Renal pelvis (tissue), 12 donors: ENCODE measurements at places on chromosomes 7 and 10.
A peak's percentile ranks its signal among the peaks of the same experiment; 100 is the strongest.

DNA sequence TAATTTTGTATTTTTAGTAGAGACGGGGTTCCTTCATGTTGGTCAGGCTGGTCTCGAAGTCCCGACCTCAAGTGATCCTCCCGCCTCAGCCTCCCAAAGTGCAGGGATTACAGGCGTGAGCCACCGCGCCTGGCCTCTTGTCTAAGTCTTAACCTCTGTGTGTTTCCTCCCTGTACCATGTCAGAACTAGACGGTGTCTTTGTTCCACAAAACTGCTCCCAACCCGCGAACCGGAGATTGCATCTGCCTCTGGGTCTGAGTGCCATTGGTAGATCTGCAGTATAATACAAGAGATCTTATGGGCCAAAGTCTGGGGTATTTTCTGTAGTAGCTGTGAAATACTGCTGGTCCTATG lies 1.3 kb upstream of the EEF1AKMT2 start:
- DNase-seq, result no peak

- no peak for DNase-seq
Measured at GRCh38 chr10:109593682-109594081, 329.6 kb downstream of the XPNPEP1 start.

GRCh38 chr7:106485031-106485551 lies 175.9 kb downstream of the CCDC71L start:
- DNase-seq, result no peak

- no peak for DNase-seq
Measured at GRCh38 chr7:36010656-36011587, 142.1 kb upstream of the EEPD1 start.

GRCh38 chr10:24385776-24386175 lies 176.8 kb downstream of the KIAA1217 start:
- no peak for DNase-seq

GRCh38 chr7:114086537-114086913 lies 167.7 kb upstream of the PPP1R3A start:
- DNase-seq, result peak; percentile 5

DNA sequence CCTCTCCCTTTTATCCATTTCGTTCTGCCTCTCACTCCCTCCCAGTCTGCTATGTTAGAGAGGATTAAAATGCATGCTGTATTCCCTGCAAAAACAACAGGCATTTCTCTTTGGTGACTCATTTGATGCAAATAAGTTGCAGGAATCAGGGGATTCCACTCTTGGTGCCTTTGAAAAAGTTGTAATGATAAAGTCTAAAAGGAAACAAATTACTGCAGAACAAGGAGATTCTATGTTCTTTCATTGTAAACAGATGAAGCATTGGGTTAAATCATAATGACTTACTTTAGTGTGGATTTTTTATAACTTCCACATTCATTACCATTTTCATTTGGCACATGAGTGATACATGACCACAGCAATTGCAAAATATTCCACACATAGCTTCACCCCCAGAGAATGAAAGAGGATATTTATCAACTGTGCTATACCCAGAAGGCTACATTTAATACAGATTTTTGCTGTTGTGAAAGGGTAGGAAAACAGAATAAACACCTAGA lies 33.4 kb upstream of the ABLIM1 start:
- DNase-seq, result no peak

DNA sequence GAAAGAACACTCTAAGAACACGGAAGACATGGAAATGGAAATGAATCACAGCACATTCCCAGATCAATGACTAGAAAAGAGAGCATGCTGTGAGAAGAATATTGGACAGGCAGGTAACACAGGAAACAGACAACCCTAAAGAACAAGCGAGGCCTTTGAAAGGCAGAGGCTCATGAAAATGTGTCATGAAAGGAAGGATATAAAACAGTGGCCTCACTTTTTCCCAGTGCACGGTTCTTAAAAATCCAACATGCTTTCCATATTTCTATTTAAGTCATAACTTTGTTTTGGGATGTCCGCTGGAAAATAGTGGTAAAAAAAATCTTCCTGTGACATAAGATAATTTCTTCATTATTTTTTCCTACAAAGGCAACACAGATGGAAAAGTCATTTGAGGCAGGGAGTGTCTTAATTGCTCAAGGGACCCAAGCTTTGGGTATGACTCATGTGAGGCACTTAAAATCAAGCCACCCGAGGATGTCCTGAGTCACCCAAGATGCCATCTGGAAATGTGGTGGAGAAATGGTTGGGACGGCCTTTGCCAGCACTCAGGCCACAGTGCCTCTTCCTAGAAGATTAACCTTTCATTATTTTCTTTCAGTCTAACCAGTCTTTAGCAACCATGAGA lies 17.0 kb downstream of the ITIH5 start:
- no peak for DNase-seq

GRCh38 chr10:62583876-62584615 lies 209.9 kb downstream of the ZNF365 start:
- no peak for DNase-seq

- no peak for DNase-seq
Measured at GRCh38 chr10:123766012-123766411, 99.9 kb downstream of the GPR26 start.

DNA sequence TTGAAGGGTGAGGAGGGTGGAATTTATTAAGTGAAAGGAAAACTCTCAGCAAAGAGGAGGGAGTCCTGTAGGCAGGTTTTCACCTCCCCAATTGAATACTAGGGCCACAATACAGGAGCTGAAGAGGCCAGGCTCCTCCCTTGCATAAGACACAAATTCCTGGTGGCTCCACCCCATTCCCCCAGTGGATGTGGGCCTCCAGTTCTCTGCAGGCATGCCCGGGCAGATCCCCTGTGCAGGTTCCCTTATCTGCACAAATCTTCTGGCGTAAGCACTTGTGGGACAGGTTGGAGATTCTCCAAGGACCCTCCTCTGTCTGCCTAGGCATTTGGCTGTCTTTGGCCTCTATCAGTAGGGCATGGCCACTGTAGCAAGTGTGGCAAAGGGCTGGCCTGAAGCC lies 847.1 kb upstream of the MBL2 start:
- no peak for DNase-seq
